ENCODE measurements at places on chromosomes 7 and 10. TPM values are rescaled to one million over a fixed set of nuclear protein-coding genes. Genes with fewer than 3 reads are reported as not detected.

The MSS51 gene
- 2.0 TPM for total RNA-seq

The SEMA3E gene
- 0.59 TPM for total RNA-seq

- H3K4me3 ChIP-seq: no peak overlapping the region
- no peaks in the 10 kb centered on the region for H3K4me1 ChIP-seq
- H3K36me3 ChIP-seq: no peaks in the 10 kb centered on the region
- H3K27me3 ChIP-seq: no peaks in the 10 kb centered on the region
- H3K27ac ChIP-seq: no peak overlapping the region
Measured at GRCh38 chr7:91182819-91183764, 81.1 kb upstream of the FZD1 start.

- no peak overlapping the region for H3K4me3 ChIP-seq
- H3K4me1 ChIP-seq: no peaks in the 10 kb centered on the region
- DNase-seq: no peak
- no peaks in the 10 kb centered on the region for H3K27me3 ChIP-seq
Measured at GRCh38 chr10:68492118-68492517, 20.3 kb upstream of the DNA2 start.

- H3K27ac ChIP-seq: no peak overlapping the region
- no peak overlapping the region for H3K4me3 ChIP-seq
- H3K4me1 ChIP-seq: no peaks in the 10 kb centered on the region
- no peak for DNase-seq
- no peaks in the 10 kb centered on the region for H3K36me3 ChIP-seq
- H3K27me3 ChIP-seq: no peaks in the 10 kb centered on the region
Measured at GRCh38 chr10:99667108-99667751, 7.9 kb downstream of the ENTPD7 start.

GRCh38 chr7:69845721-69846495 lies 247.6 kb downstream of the AUTS2 start:
- H3K36me3 ChIP-seq: no peaks in the 10 kb centered on the region
- H3K4me1 ChIP-seq: no peaks in the 10 kb centered on the region
- no peaks in the 10 kb centered on the region for H3K27me3 ChIP-seq
- no peak for DNase-seq
- H3K4me3 ChIP-seq: no peak overlapping the region

- H3K4me3 ChIP-seq: no peak overlapping the region
- H3K36me3 ChIP-seq: no peaks in the 10 kb centered on the region
- DNase-seq: no peak
Measured at GRCh38 chr10:71873582-71874211, 22.6 kb upstream of the PSAP start.

Data from right atrium auricular region (tissue), 2 donors.